ENCODE measurements at places on chromosomes 1 and 21.
A peak's percentile ranks its signal among the peaks of the same experiment; 100 is the strongest.

DNA sequence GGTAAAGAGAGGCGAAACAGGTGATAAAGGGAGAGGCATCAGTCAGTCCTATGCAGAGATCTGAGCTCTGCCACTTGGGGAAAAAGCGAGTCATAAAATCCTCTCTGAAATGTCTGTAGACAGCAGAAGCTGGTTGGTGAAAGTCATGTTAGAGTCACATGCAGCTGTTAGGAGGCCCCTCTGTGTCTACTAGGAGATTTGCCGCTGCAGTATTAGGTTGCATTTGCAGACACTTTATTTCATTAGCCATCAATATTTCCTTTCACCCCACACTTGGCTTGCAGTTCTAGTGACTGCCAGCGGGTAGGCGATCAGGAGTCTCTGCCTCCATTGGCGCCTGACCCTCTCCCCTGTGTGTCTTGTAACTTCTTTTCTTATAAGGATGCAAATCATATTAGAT, 16.2 kb downstream of the ATP1A4 start:
- no peak for DNase-seq

DNA sequence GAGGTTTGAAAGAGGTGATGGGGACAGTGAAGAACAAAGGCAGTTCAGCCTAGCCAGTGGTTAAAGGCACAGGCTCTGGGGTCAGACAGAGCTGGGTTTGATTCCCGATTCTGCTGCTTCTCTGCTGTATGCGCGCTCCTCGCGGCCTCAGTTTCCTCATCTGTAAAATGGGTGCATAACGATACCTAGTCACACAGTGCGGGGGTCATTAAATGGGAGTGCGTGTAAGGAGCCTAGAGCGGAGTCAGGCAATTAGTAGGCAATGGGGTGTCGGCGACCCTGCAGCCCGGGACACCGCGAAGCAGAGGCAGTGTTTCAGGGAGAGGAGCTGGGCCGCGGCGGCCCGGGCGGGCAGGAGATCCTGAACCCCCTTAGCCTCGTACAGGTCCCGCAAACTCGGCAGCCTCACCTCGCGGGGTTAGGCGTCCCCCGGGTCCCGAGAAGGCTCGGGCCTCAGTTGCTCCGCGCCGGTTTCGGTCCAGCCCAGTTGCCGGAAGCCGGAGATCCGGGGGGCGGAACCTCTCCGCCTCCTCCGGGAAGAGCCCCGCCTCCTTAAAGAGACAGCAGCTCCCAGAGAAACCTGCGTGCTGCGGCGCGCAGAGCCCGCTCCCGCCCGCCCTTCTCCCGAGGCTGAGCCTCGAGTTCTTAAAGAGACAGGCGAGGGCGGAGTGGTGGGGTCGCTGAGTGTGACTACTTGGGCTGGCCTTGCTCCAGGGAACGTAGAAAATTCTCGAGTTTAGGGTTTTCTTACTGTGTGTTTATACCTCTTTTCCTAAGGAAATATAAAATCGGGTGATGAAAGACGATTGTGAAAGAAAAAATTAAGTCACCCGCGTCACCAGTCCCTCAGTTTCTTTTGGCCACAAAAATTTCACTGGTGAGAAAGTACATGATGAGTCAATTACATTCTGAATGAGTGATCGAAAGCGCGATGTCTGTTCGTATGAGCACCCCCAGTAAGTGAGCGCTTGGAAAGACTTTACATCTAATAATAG, at the start of gene YIPF1:
TSS of gene YIPF1 (minus strand) at position 494 of the 995 bp plus-strand sequence. CDS start 860 bp downstream, outside the sequence.
- peak; percentile 76 for DNase-seq

DNA sequence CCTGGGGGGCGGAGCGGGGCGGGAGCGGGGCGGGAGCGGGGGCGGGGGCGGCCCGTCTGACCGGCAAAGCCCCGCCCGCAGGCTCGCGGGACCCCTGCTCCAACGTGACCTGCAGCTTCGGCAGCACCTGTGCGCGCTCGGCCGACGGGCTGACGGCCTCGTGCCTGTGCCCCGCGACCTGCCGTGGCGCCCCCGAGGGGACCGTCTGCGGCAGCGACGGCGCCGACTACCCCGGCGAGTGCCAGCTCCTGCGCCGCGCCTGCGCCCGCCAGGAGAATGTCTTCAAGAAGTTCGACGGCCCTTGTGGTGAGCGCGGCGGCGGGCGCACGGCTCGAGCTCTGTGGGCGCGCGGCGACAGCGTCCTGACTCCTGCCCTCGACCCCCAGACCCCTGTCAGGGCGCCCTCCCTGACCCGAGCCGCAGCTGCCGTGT, 21.2 kb downstream of the AGRN start:
- no peak for DNase-seq

- DNase-seq, result no peak
Measured at GRCh38 chr1:7783178-7783711, 846 bp upstream of the PER3 start.

DNA sequence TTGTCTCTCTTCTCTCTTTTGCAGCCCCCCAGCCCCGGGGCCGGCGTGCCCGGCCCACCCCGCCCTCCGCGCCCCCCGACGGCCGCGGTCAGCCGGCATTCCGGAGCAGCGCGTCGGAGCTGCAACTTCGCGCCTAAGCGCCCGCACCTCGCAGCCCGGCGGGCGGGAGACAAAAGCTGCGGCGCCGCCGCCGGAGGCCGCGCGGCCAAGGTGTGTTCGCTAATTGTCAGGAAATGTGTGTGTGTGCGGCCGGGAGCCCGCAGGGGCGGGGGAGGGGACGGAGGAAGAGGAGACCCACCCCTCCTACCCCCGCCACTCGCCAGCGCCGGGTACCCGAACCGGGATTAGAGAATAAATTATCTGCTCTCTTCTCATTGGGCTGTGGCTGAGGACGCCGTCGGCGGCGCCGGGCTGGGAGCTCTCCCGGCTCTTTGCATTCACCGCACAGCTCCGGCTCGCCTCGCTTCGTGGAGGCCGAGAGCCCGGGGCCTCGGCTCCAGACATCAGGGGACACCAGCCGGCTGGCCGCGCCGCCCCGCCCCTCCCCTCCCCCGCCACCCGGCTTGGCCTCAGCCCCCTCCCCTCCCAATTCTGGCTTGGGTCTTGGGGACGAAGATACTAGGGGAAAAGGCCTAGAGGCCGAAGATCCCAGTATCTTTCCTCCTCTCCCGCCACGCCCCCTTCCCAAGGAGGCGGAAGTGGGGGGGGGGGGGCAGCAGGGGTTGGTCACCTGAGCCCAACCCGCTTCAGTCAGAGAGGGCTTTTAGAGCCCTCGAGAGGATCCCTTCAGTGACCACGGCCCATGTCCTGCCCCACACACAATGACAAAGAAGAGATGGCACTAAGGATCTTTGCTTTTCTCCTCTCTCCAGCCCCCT, 1.3 kb upstream of the BLACAT1 start:
- DNase-seq, result no peak

- DNase-seq, result no peak
Measured at GRCh38 chr1:44318097-44319088, 36.7 kb downstream of the ERI3 start.

DNA sequence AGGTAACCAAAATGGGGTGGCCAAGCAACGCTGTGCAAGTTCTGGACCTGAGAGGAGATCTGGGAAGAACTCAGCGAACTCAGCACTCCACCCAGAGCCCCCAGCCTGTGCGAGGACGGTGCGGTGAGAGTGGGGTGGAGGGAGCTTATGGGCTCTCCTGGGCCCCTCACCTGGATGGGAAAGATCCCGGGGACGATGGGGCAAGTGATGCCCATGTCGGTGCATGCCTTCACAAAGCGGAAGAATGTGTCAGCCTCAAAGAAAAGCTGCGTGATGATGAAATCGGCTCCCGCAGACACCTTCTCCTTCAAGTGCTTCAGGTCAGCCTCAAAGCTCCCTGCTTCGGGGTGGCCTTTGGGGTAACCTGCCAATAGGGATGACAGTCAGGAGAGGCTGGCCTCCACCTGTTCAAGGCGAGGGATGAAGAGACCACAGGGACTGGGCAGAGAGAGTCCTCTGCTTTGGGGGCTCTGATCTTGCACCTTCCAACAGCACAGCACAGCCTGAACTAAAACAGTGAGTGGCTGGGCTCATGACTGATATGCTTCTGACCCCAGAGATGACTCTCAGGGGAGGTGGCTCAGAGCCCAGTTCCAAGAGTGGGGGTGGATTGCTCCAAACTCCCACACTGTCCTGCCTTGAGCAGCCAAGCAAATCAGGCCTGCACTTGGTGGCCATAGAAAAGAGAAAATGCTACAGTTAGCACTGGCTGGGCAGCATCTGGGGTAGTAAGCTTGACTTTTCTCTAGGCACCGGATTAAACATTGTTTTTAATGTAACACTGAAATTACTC, 9.5 kb downstream of the MTHFR start:
- DNase-seq, result no peak

GRCh38 chr21:33257094-33257803, 8.9 kb upstream of the IL10RB start:
- DNase-seq, result no peak

- DNase-seq, result no peak
Measured at GRCh38 chr1:101064697-101065096, 39.1 kb upstream of the DPH5 start.

- DNase-seq, result no peak
Measured at GRCh38 chr1:226126824-226127569, 59.5 kb downstream of the ACBD3 start.
